ENCODE measurements at places on chromosomes 12 and 14.

DNA sequence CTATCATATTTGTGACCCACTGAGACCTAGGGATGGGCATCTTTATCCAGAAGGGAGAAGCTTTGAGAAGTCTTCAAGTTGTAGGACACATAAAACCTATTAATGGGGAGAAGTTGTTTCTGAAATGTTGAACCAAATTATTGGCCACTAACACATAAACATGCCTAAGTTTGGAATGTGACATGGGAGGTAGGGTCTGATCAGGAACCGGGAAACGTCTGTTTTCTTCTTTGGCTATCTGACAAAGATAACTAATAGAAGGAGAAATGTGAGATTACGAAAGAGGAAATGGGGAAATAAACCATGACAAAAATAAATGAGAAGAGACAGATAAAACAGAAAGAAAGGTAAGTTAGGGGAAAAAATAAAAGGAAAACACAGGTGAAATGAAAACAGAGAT is 425.2 kb downstream of the EGLN3 start:
- DNase-seq: no peak

GRCh38 chr14:71301611-71302010 is 394.4 kb downstream of the PCNX1 start:
- DNase-seq: no peak

GRCh38 chr12:70049596-70050360 is 193.5 kb upstream of the CNOT2 start:
- DNase-seq: peak; percentile 6

- DNase-seq: no peak
These were observed 41.6 kb upstream of the LRIG3 start for GRCh38 chr12:58961906-58962305.

GRCh38 chr14:98775892-98776291 is 496.1 kb downstream of the BCL11B start:
- no peak for DNase-seq

DNA sequence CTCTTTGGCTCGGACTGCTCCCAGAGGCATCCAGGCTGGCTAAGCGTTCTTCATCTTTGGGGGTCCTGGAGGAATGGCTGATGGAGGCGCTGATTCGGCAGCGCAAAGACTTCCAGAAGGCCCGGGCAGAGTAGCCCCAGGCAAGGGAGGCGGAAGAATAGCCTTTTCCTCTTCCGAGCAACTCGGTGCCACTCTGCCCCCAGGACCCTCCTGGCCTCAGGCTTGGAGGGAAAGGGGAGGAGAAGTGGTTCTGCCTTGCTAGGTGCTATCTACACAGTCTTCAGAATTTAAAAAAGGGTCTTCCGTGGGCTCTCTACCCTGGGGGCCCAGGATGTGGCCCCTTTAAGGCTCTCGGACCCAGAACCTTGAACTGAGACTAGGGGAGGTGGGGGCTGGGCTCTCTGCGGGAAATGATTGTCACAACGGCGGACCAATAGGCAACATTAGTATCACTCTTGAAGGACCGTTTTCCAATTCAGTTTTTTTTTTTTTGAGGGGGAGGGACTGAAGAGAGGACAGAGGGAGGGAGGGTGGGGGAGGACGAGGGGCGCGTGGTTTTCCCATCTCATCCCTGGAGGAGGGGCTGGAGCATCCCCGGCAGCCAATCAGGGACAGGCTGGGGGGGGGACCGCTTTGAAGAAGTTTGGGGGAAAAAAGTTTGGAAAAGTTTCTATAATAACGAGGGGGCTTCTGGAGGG is at the start of gene NFATC4:
Gene NFATC4, plus strand, starts transcription at position 671 of the 698 bp plus-strand sequence. CDS start 157 bp downstream, outside the sequence.
- peak; percentile 43 for DNase-seq
